ENCODE measurements at places on chromosomes 2 and 18.

GRCh38 chr2:232310696-232311095, 67.9 kb upstream of the ALPP start:
- DNase-seq, result no peak

DNA sequence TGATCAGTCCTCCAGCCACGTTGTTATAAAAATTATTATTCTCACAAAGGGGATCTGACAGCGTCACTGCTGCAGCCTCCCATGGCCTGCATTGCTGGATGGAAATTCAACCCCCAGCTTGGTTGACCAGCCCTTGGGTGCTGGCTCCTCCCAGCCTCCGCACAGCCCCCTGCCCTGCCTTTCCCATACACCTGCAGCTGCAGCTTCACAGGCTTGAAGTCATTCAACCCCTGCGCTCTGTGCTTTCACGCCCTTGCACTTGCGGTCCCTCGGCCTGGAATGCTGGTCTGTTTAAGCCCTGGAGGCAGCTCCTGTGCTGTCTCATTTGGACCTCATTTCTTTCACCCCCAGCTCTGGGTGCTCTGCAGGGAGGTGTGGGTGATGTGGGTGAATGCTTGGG, 860 bp upstream of the CD8A start:
- DNase-seq, result no peak

GRCh38 chr18:37270038-37270665, 295.4 kb downstream of the CELF4 start:
- no peak for DNase-seq

DNA sequence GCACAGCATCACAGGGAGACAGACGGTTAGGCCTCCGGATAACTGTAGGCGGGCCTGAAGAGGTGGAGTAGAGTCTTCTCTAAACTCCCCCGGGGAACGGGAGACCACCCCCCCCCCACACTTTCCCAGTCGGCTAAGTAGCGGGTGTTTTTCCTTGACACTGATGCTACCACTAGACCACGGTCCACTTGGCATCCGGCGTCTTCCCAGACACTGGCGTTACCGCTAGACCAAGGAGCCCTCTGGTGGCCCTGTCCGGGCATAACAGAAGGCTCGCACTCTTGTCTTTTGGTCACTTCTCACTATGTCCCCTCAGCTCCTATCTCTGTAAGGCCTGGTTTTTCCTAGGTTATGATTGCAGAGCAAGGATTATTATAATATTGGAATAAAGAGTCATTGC, 25.7 kb upstream of the NCL start:
- no peak for DNase-seq

DNA sequence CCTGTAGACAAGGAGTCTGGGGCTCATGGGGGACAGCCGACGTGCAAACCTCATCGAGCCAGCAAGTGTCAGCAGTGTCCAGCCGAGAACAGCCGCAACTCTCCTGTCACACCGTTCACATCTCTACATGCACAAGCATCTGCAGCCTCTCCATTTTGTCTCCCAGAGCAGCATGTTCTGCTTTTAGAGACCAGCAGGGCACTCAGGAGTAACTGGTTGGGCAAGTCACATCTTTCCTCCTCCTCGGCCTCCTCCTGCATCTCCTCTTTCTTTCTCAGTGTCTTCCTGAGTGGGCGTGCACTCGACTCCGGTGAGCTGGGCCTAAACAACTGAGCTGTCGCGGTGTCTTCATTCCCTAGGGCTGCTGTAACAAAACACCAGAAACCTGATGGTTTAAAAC, 249.9 kb downstream of the SH3BP4 start:
- DNase-seq, result no peak

DNA sequence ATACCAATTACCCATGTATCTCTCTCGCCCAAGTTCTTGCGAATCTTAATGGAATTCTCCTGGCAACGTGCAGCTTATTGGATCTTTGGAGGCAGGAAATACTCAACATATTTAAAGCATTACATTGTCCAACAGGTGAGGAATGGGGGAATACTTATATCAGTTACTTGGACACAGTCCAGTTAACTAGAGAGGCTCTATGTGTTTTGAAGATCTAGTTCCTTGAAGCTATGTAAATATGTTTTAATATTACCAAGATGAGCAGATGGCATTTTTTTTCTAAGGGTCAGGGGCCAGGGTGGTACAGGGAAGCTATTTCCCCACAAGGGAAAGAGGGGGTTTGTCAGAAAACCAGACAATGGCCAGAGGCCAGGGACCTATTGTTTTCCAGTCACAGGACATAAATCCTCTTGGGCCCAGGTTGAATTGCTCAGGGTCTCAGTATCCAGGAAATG, 26.8 kb upstream of the MC5R start:
- DNase-seq, result no peak

GRCh38 chr2:96926791-96927190, 56.9 kb upstream of the SEMA4C start:
- no peak for DNase-seq

DNA sequence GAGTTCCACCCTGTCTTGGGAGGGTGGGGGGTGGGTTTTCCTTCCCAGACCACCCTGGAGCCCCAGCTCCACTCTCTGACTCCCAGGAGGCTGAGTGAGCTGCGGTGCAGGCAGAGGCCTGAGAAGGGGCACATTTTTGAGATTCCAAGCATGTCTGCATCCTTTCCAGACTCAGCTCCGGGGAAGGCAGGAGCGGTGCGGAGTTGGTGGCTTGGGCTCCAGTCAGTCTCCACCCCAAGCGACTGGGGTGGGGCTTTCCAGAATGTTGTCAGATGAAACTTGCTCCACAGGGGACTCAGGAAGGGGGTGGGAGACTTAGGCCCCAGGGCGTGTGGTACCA, 44.2 kb upstream of the HS6ST1 start:
- DNase-seq, result no peak

GRCh38 chr2:27653397-27653796, 10.0 kb downstream of the SUPT7L start:
- DNase-seq, result no peak

- DNase-seq, result no peak
Observed at GRCh38 chr2:113058411-113058994, 495 bp upstream of the IL36RN start.

- DNase-seq, result no peak
Observed at GRCh38 chr2:240642806-240643092, 17.5 kb downstream of the GPR35 start.

DNA sequence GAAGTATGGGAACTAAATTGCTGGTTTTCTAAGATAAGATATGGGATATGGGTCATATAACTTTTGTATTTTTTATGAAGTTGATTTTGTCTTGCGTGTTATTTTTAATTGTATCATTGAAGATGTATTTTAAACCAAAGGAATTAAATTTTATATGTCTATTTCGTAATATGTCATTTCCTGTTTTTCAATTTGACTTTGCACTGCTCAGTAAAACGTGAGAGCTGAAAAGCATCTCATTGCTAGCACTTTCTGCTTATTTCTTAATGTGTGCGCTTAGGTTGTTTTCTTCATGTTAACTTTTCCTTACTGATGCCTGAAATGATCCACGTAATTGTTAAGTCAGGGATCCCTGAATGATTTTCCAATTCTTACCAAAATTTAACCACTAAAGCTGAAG, 41.2 kb upstream of the KLF11 start:
- DNase-seq, result no peak

- no peak for DNase-seq
Observed at GRCh38 chr2:109110170-109110569, 18.8 kb upstream of the SH3RF3 start.

DNA sequence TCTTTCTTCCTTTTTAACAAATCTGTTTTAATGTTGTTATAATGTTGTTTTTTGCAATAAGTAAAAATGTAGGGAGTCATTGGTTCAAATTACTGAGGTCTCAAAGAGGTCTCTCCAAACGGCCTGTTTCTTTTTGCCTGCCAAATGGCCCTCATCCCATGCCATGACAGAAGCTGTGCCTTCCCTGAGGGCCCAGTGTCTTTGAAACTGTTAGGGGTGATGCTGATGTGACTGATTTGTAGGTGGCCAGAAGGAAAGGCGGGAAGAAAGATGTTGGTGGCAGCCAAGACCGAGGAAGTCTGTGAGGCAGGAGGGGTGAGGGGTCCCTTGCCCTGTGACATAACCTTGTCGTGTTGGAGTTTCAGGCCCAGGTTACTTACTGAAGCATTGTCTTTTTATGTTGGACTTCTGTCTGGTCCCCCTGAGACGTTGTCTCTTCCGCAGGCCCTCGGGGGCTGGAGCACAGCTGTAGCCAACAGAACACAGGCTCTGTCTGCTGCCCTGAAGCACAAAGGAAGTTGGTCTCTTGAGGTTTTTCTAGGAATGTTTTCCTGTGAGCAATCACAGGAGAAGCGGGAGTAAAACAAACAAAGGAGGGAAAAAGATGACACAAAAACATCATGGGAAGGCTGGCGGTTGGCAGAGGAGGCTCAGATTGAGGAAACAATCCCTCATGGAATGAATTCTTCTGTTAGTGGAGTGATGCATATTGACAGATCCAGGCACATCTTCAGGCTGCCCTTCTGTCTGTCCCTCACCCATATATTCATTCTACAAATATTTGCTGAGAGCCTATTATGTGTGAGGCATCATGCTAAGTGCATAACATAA, 4.9 kb upstream of the ST3GAL5 start:
- DNase-seq, result no peak

GRCh38 chr18:48136051-48136826, 205.8 kb upstream of the SMAD2 start:
- no peak for DNase-seq

GRCh38 chr2:48069769-48070168, 163.5 kb upstream of the FBXO11 start:
- no peak for DNase-seq

GRCh38 chr2:172672114-172672513, 63.5 kb upstream of the RAPGEF4 start:
- DNase-seq, result no peak
